Endothelial cell (in vitro differentiated cells): ENCODE measurements at places on chromosomes 6 and 20. TPM values are rescaled to one million over a fixed set of nuclear protein-coding genes. Genes with fewer than 3 reads are reported as not detected.

DNA sequence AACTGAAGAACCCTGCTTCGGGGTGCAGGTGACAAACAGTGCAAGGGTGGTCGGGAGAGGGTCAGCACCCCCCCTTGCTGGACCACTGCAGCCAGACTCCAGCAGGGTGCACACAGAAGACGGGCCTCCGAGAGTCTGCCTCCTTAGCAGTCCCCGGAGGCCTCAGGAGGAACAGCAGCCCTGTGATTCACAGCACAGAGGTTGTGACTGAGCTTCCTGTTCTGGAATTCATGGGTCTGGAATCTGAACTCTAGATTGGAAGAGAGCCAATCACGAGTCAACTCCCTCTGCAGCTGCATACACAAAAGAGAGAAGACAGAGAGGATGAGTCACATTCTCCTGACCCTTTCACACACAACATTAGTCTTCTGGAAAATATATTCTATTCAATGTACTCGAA is 249.0 kb upstream of the OPRM1 start:
- DNase-seq = no peak
- no peaks in the 10 kb centered on the region for H3K36me3 ChIP-seq
- H3K27ac ChIP-seq = no peak overlapping the region
- peaks cover 3% of the 10 kb centered on the region for H3K27me3 ChIP-seq

GRCh38 chr6:22696481-22696880 is 127.1 kb downstream of the HDGFL1 start:
- no peak overlapping the region for H3K27ac ChIP-seq
- DNase-seq = no peak
- no peaks in the 10 kb centered on the region for H3K27me3 ChIP-seq
- no peaks in the 10 kb centered on the region for H3K36me3 ChIP-seq
- H3K4me3 ChIP-seq = no peak overlapping the region

GRCh38 chr20:9482180-9482579 is 32.2 kb upstream of the LAMP5 start:
- H3K27me3 ChIP-seq = no peaks in the 10 kb centered on the region
- no peak for DNase-seq
- no peaks in the 10 kb centered on the region for H3K36me3 ChIP-seq
- no peak overlapping the region for H3K27ac ChIP-seq
- H3K4me1 ChIP-seq = no peaks in the 10 kb centered on the region

DNA sequence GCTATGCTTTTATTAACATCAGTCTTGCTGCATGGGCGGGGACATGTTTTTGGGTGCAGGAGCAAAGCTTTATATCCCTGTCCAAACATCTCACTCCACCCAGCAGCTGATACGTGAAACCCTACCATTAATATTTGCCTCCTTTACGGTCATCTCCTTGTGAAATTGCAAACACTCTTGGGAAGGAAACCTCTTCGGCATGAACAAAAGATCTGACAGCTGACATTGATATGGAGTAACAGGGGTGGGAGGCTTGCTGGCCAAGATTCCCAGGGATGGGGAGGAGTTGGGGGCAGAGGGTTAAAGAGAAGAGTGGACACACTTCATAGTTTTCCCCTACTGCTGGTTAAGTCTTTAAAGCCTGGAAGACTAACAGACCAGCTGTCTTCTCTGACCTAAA is 22.2 kb upstream of the VEGFA start:
- H3K4me1 ChIP-seq = peaks cover 5% of the 10 kb centered on the region
- H3K27ac ChIP-seq = no peak overlapping the region
- DNase-seq = no peak
- no peak overlapping the region for H3K4me3 ChIP-seq
- H3K36me3 ChIP-seq = no peaks in the 10 kb centered on the region

DNA sequence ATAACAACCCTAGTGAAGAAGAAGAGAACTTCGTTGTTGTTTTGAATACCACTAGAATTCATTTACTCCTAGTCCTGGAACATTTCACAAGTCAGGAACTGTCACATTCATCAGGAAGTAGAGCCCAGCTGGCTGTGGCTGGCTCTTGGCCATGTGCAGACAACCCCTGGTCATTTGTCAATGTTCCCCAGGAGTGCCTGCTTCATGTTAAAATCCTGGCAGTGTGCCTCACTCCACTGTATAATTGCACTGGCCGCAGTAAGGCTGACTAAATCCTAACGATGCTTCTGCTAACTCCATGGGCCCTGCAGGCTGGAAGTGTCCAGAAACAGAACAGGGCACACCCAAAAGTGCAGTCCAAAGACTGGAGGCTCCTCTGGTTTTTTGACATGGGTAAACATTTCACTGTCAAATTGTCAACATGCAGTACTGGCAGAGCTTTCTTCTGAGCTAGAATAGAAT is 41.5 kb upstream of the ADGRF1 start:
- peaks cover 2% of the 10 kb centered on the region for H3K27me3 ChIP-seq
- peaks cover 15% of the 10 kb centered on the region for H3K4me1 ChIP-seq
- no peaks in the 10 kb centered on the region for H3K36me3 ChIP-seq
- no peak for DNase-seq
- H3K27ac ChIP-seq = no peak overlapping the region
- H3K4me3 ChIP-seq = no peak overlapping the region

DNA sequence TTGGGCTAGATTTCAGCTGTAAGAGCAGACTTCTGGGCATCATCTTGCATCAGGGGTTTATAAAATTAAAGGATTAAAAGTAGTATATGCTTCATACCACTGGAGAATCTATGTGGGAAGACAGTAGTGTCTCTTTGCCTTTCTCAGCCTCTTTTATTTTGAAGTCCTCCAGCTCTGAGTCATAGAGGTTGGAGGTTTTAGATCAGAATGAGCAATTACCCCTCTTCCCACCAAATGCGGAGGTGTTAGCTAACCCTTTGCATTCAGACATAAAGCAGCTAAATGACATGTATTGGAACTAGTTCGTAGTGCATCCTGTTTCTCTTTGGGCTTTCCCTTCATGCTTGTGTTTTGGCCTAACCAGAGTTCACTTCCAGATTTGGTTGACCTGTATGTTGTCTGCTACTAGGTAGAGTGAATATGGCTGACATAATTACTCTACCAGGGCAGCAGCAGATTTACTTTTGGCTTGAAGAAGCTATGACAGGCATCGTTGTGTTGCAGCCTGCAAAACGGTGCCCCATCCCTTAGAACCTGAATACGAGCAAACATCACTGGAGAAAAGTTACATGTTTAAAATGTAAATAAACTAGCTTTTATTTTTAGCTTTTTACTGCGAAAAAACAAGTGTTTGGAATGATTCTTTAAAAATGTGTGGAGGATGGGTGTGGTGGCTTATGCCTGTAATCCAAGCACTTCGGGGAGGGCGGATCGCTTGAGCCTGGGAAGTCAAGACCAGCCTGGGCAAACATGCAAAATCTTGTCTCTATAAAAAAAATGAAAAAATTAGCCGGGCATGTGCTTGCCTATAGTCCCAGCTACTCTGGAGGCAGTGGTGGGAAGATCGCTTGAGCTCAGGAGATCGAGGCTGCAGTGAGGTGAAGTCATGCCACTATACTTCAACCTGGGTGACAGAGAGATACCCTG is 82.2 kb downstream of the MYO6 start:
- no peaks in the 10 kb centered on the region for H3K27me3 ChIP-seq
- no peaks in the 10 kb centered on the region for H3K4me1 ChIP-seq
- no peak overlapping the region for H3K4me3 ChIP-seq

DNA sequence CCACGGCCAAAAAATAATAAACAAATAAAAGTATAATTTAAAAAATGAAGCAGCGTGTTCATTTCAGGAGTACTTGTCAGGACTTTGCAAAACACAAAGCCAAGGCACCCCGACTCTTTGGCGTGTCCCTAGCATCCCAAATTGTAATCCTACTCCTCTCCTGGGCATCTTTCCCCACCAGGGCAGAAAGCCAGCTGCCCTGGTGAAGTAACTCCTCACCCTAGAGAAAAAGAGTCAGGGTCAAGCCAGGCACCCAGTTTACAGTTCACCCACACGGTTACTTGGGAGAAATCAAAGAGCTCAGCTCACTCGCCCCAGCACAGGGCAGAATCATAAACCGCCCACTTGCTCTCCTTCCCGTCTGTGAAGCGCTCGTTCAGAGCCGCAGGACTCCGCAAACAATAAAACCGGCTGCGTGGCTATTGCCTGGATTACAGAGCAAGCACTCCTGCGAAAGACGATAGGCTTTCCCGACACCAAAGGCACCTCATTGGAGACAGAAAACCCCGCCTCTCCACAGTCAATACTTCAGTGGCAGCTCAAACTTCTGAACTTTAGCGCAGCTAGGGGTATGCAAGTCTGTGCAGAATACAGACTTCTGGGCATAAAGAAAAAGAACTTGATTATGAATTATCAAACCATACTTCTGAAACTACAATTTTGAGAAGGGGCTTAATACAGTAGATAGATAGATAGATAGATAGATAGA is 73.0 kb upstream of the NHSL1 start:
- H3K27me3 ChIP-seq = no peaks in the 10 kb centered on the region
- peak overlapping the region; percentile 73 for H3K4me3 ChIP-seq
- peaks cover 6% of the 10 kb centered on the region for H3K4me1 ChIP-seq
- H3K27ac ChIP-seq = no peak overlapping the region
- H3K36me3 ChIP-seq = no peaks in the 10 kb centered on the region

- no peak for DNase-seq
- H3K4me1 ChIP-seq = peaks cover 5% of the 10 kb centered on the region
- H3K27me3 ChIP-seq = peaks cover 1% of the 10 kb centered on the region
These were observed 53.5 kb upstream of the DEK start for GRCh38 chr6:18317850-18318249.

DNA sequence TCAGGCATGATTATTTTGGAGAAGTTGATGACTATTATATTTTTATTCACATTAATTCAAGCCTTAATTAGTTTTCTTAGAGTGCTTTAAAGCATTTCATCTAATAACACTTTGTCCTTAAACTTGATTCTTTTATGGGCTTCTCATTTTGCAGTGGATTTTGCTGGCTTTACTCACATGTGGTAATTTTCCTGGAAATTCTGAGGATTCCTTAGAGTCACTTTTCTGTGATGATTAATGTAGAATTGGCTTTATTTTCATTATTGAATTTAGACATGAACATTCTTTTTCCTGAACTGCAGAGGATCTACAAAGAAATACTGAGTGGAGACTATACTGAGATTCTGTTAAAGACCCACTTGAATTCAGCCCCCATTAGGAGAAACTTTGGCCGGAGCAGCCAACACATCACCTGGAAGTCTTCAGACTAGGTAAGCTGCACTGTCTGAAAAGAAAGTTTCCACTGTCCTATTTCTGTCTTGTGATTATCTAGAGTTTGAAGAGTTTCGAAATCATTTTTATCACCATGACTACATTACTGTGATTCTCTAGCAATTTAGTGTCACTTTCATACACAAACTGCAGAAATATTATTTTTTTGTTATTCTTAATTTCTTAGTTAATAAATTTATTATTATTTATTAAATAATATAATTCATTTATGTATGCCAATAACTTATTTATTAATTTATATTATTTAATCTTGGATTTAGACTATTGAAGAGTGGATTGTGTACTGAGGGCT is 1.9 kb downstream of the RFPL4B start:
- H3K27me3 ChIP-seq = no peaks in the 10 kb centered on the region
- no peaks in the 10 kb centered on the region for H3K4me1 ChIP-seq
- H3K4me3 ChIP-seq = no peak overlapping the region
- no peak overlapping the region for H3K27ac ChIP-seq
- no peak for DNase-seq

- H3K27ac ChIP-seq = no peak overlapping the region
- peaks cover 4% of the 10 kb centered on the region for H3K4me1 ChIP-seq
- H3K4me3 ChIP-seq = no peak overlapping the region
- H3K36me3 ChIP-seq = no peaks in the 10 kb centered on the region
- no peaks in the 10 kb centered on the region for H3K27me3 ChIP-seq
These were observed 169.1 kb upstream of the AKAP12 start for GRCh38 chr6:151070631-151071051.

DNA sequence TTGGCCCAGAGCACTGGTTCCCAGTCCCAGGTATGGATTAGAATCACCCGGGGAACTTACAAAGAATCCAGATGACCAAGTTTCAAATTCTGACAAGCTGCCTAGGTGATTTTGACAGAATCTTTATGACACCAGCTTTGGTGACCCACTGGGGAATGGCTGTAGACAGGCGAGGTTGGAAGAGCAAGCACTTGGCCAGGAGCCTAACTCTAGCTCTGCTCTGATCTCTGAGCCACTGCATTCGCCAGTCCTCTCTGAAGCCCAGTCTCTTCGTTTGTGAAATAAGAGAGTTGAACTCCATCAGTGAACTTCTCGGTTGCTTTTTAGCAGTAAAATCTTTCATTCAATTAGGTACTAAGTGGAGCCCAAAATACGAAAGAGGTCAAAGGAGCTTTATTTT is 161.2 kb downstream of the VEGFA start:
- peaks cover 4% of the 10 kb centered on the region for H3K27me3 ChIP-seq
- H3K27ac ChIP-seq = no peak overlapping the region
- no peaks in the 10 kb centered on the region for H3K36me3 ChIP-seq
- peaks cover 4% of the 10 kb centered on the region for H3K4me1 ChIP-seq
- no peak overlapping the region for H3K4me3 ChIP-seq

- no peak overlapping the region for H3K4me3 ChIP-seq
- no peaks in the 10 kb centered on the region for H3K4me1 ChIP-seq
- H3K27ac ChIP-seq = no peak overlapping the region
These were observed 6.9 kb downstream of the SGK2 start for GRCh38 chr20:43565758-43566104.

Gene RAET1L
- not detected for total RNA-seq

Gene MDFI
- 285 TPM for total RNA-seq

Gene AHCY
- total RNA-seq = 165 TPM

Gene EFCAB8
- total RNA-seq = 1.1 TPM

Gene CFAP206
- total RNA-seq = 0.54 TPM

Gene SLC4A11
- 30.6 TPM for total RNA-seq

Gene GMDS
- 36.0 TPM for total RNA-seq

Gene ZBP1
- total RNA-seq = not detected

Gene TCP11
- total RNA-seq = 0.18 TPM

Gene MAP7
- 1.3 TPM for total RNA-seq

Gene CDSN
- total RNA-seq = not detected
